ENCODE measurements at places on chromosomes 7 and 10. TPM values are rescaled to one million over a fixed set of nuclear protein-coding genes. Genes with fewer than 3 reads are reported as not detected.

DNA sequence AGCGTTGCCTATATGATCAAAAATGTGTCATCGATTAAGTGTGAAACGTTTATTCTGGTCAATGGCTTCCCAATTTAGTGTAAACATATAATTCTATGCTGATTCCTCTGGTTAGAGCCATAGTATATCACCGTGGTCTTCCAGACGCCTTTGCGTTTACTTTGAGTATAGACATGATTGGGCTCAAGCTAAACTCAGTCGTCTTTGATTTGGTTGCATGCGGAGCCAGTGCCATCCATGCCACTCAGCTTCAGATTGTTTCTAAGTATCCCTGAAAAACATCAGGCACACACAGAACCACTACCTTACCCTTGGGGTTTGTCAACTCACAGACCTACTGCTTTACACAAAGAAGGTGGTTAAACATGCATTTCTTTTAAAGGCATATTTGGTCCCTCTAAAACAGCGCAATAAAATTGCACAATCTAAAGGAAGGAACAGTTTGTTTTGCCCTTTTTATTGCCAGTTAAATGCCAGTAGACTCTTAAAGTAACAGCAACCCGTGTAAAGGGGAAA is 273.6 kb upstream of the KLF6 start:
- no peak for DNase-seq

DNA sequence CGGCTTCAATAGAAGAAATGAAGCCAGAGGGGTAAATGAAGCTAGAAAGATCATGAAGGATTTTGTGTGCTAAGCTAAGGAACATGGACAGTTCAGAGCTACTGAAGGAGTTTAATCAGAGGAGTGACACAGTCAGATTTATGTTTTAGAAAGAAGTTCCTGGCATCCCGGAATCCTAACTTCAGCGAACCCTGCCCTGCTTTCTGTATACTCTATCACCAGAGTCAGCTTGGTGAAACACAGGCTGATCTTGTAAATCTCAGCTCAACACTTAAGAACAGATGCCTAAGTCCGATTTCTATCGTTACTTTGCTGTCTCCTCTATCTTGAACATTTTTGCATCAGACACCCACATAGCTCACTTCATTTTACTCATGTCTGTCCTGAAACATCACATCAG is 9.1 kb downstream of the AHR start:
- DNase-seq: no peak

- DNase-seq: no peak
These were observed 94.1 kb downstream of the PIP4K2A start for GRCh38 chr10:22620140-22620857.

- DNase-seq: peak; percentile 39
These were observed 163.0 kb upstream of the KLF14 start for GRCh38 chr7:130896898-130897514.

DNA sequence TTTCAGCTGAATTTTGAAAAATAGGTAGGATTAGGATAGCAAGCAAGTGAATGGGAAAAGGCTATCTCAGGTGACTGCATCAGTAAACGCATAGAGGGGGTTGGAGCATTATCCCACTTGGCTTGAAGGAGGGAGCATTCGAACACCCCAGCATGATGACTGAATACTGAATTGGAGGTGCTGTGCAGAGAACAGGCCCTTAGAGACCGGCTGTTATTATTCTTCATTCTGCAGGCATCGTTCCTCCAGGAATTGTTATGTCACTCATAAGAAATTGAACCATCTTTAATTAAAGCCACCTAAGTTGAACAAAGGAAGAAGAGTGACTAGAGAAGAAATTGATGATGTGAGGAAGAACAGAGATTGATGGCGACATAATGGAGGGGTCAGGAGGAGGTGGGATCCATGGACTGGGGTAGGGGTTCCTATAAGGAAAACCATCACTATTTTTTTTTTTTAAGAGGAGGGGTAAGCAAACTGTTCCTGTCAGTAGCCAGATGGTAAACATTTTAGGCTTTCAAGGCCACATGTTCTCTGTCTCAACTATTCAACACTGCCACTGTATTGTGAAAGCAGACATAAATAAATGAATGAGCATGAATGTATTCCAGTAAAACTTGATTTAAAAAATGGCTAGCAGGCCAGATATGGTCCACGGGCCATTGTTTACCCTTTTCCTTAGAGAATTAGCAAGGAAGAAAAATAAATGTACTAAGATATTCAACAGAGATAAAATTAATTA is 264.7 kb upstream of the TAC1 start:
- no peak for DNase-seq

Gene EMX2
- not detected for total RNA-seq

Gene TDRD1
- total RNA-seq: not detected

All from upper lobe of left lung (tissue), 6 donors.